Mesothelial cell of epicardium (in vitro differentiated cells): ENCODE measurements at places on chromosomes 1 and 21. TPM values are rescaled to one million over a fixed set of nuclear protein-coding genes. Genes with fewer than 3 reads are reported as not detected.

ASTN1 gene
- 3.9 to 4.4 TPM (median 4.0 TPM) in 3 replicates for total RNA-seq

PDPN gene
- total RNA-seq = 102 to 108 TPM (median 105 TPM) in 3 replicates

FCRL2 gene
- total RNA-seq = not detected in 3 replicates

DNA sequence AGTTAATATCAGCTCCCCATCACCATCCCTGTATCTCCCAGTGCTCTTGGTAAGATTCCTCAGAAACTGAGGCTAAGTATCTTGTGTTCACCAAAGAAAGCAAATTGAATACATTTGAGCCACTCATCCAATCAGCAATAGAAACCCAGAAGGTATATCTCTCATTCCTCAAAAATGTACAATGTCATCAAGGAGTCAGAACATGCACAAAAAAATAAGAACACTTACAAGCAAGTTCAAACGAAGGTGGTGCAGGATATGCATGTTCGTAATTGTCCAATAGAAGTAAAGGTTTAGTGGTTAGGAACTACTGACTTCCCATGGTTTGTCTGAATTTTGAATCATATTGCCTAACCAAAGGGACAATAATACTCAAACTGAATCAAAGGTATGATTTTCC, 24.3 kb downstream of the RXRG start:
- no peak for DNase-seq

- no peak for DNase-seq
Measured at GRCh38 chr1:167467126-167467710, 51.1 kb downstream of the CD247 start.
